ENCODE measurements at places on chromosomes 7 and 10.

DNA sequence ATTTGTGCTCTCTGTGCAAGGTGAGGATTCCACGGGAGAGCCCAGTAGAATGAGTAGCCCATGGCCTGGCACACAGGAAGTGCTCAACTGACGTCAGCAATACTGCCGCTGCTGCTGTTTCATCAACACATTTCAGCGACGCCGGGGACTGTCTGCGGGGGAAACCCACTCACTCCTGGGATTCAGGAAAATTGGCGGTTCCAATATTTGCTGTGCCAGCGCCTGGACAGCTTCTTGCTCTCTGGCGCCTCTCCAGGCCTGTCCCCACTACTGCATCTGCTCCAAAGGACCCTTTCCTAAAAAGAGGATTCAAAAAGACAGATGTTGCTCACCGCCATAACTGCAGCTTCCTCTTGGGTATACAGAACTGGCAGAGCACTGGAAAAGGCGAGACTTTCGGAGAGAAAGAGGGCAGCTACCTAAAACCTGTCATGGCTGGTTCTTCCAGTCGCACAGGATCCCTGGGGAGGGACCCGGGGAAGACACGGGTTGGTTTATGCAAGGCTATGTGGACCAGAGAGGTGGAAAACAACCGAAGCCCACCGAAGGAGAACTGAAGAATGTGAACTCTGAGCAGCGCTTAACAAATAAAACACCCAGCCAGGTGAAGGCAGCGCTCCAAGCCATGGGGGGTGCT is 39.7 kb upstream of the ENO4 start:
- DNase-seq: no peak

DNA sequence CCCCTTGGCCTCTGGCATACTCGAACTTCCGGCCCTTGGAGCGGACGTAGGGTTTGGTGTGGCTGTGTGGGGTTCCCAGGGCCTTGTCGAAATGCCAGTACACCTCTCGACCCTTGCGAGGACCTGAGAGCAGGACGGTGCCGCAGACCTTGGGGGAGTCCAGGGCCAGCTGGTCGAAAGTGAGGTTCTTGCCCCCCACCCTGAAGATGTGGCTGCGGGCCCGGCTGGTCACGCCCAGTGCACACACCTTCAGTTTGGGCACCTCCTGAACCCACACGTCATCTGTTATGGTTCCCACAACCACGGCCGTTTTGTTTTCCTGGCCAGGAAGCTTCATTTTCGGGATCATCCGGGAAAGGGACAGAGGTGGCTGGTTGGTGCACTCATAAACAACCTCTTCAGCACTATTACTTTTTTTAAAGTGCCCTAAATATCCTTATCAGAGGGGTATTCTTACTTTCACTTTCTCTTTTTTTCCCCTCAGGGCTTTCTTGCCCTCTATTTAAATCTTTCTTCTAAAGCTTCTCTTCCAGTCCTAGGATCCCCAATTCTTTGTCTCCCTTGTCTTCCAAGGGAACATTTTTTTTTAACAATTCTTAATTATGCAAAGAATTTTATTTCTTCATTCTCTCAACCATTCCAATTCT is 44.9 kb upstream of the FAM3C start:
- no peak for DNase-seq

DNA sequence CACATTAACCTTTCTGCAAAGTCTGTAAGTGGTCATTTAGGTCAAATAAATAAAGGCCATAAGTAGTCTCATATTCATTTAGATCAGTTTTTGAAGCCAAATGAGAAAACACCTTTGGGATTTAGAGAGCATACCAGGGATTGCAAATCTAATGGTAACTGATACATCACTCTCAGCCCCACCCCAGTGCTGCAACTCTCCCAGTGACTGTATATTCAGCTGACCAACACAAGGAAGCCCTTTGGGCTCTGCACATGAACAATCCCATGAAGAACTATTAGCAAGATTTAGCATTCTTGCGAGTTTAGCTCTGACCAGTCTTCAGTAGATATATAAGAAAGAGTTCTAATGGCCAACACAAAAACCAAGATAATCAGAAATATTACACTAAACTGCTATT is 252.3 kb downstream of the CSTF2T start:
- DNase-seq: no peak

DNA sequence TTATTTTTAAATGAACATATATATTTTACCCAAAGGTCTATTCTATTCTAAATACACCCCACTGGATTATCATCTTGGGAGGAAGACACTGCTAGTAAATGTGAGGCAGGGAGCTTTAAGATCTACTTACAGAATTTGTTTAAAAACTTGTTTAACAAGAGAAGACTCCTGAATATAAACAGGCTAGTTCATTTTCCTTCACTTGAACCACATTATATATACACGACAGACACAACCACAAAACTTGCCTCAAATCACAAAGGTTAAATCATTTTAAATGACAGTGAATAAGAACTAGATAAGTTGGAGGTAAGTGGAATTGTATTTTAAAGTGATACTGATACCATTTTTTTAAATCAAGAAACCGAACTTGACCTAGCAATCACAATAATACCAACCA is 109.2 kb downstream of the ATE1 start:
- no peak for DNase-seq

- DNase-seq: no peak
Measured at GRCh38 chr7:42639930-42640329, 271.9 kb downstream of the C7orf25 start.

- no peak for DNase-seq
Measured at GRCh38 chr7:64832136-64832535, 37.9 kb downstream of the ZNF138 start.

GRCh38 chr7:19333706-19334105 is 188.5 kb upstream of the FERD3L start:
- DNase-seq: no peak

DNA sequence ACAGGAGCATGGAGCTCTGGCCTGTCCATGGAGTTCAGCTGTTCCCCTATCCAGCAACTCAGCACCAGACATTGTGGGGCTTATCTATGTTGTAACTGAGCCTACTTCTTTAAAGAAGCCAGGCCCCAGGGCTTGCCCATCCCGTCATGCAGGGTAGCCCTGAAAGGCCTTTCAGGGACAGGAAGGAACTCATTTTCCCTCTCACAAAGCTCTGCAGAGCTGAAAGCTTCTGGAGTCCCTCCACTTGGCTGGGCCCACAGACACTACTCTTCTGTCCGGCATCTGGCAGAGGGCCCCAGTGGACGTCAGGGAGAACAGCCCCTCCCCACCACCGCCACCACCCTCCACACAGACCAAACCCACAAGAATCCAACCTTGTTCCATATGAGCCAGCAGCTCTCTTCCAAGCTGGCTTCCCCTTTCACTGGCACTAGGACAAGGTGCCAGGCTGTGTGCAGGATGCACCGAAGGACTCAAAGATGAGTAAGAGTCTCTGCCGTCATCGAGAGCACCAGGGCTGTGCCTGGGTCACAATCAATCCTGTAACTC is 33.1 kb downstream of the DENND2A start:
- DNase-seq: no peak

DNA sequence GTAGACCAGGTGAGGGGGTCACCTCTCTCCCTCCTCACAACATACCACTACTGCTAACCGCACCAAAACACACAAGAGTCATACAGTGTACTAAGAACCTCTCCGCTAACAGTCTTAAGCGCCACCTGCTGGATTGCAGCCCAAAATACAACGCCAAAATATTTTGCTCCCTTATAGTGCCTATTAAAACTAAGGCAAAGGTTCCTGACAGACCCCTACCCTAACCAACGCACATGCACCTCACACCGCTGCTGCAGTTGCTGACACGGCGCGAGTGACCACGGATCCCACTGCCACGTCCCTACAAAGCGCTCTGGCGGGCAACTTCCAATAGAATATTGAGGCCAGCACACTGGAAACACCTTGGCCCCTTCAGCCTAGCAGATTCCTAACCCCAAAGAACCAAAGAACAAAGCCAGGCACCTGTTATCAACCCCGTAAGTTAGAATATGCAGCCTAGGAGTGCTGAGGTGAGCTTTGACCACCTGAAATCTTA is 563.6 kb upstream of the SEMA3D start:
- no peak for DNase-seq
